ENCODE measurements at places on chromosomes 2 and 18. TPM values are rescaled to one million over a fixed set of nuclear protein-coding genes. Genes with fewer than 3 reads are reported as not detected.

HOXD9 gene
- polyA plus RNA-seq = not detected

DNA sequence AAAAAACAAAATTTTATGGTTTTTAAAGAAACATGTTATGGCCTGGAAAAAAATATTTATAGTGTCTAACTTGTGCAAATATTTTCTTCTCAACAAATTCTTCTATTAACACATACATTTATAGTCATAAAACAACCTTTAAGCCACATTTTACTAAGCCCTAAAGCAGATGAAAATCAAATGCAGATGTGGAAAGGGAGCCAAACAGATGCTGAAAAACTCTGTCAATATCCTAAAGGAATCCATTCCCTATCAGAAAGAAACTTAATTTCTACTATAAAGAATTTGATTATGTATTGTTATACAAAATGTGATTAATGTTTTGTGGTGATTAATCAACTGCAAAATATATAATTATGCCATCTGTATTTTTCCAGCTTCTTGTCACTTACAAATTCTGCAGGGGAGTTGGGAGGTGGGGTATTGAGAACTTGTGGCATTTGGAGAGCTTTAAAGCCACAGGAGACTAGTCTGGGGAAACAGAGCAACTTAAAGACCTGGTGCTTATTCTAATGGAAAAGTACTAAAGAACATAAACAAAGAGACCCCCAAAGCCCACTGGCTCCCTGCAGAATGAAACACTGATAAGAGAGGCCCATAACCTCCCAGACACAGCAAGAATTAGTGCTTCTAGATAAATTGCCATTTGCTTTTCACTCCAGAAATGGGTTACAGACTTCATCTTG, 1721.0 kb upstream of the PIK3C3 start:
- no peak for DNase-seq

DNAH7 gene
- polyA plus RNA-seq = 0.69 TPM

LYPD6 gene
- polyA plus RNA-seq = not detected

DNA sequence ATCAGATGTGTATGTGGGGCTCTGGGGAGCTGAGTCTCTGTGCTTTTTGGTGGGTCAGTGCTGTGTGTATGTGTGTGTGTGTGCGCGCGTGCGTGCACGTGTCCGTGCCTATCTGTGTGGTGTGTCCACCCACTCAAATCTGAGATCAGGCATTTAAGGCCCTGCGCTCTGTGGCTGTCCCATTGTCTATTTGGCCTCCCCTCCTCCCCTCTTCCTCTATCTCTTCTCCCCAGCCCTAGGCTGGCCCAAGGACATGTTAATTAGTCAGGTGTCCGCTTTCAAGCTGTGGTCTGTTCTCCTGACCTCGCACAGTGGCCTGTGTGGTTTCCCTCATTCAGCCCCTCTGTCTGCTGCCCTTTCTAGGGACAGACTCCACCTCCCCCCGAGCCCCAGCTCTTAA, 136.4 kb downstream of the DYSF start:
- DNase-seq = no peak

DNA sequence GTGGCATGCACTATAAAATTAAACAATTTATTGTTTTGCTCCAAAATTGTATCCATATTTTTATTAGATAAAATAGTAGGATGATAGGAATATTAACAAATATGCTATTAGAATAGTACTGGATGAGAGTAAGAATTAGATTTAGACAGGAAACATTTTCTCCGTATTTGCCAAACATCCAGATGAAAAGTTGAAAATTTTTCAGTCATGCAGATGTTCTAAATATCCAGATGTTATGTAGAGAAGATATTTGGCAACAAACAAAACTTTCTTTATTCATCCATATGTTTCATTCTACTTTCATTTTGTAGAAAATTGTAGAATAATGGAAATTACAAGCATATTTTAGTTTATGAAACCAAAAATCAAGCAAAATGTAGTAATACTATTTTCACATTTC, 45.2 kb upstream of the NEUROD1 start:
- DNase-seq = no peak

DNA sequence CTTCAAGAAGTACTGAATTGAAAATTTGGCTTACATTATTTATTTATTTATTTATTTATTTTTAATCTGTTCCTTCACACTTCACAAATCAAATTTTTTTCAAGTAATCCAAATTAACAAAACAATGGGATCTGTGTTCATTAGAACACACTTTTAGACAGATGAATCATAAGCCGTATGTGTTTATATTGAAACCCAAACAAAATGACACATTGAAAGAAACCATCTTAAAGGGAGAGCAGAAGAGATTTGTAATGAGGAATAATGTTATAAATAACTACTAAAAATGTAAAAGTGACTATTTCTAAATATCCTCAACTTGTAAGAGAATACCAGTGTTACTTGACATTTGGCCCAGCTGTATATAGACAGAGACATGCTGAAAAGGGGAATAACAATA, 991.0 kb upstream of the CHAC2 start:
- no peak for DNase-seq

DNA sequence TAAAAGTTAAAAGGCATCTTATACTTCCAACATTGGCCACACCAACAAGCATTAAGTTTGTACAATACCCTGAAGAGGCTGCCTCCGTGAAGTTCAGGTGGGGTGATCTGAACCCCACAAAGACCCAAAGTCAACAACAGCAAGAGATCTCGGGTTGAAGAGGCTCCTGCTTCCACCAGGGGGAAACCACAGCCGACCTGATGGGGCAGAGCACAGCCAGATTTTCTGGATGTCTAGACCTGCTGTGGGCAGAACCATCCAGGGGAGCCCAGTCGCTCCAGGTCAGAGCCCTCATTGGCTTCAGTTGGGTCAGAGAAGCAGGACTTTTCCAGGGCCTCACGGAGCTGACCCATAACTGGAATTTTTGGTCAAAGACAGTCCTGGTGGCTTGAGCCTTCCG, 66.5 kb upstream of the ACKR3 start:
- no peak for DNase-seq

G6PC2 gene
- not detected for polyA plus RNA-seq

DNA sequence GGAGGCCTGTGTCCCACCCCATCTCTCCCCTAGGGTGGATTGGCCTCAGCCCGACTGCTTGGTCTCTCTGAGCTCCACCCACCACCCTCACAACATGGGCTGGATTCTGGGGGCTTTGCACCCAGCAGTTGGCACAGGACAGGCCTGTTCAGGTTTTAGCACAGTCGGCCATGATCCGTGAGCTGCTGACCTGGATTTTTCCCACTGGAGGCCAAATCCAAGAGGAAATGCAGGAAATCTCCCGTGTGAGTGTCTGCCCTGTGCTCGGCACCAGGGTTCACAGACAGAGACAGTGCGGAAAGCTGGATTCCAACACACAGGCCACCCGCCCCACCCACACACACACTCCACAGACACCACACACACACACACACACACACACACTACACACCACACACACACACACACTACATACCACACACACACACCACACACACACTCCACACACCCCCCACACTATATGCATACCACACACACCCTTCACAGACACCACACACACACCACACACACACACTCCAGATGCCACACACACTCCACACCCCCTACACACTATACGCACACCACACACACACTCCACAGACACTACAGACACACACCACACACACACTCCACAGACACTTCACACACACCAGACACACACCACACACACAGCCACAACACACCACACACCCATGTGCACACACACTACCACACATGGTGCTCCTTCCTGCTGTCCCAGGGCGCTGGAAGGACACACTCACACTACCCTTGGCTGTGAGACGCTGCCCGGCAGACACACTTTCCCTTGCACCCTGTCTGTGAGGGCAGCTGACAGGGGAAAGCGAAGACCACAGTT, 14.1 kb downstream of the MBP start:
- no peak for DNase-seq

KIF1A gene
- not detected for polyA plus RNA-seq

- DNase-seq = no peak
These were observed 47.8 kb upstream of the CREB1 start for GRCh38 chr2:207481924-207482323.

GRCh38 chr2:158658396-158658795, 136.7 kb upstream of the DAPL1 start:
- DNase-seq = no peak

GRCh38 chr2:152339556-152340286, 4.7 kb downstream of the FMNL2 start:
- no peak for DNase-seq

DNA sequence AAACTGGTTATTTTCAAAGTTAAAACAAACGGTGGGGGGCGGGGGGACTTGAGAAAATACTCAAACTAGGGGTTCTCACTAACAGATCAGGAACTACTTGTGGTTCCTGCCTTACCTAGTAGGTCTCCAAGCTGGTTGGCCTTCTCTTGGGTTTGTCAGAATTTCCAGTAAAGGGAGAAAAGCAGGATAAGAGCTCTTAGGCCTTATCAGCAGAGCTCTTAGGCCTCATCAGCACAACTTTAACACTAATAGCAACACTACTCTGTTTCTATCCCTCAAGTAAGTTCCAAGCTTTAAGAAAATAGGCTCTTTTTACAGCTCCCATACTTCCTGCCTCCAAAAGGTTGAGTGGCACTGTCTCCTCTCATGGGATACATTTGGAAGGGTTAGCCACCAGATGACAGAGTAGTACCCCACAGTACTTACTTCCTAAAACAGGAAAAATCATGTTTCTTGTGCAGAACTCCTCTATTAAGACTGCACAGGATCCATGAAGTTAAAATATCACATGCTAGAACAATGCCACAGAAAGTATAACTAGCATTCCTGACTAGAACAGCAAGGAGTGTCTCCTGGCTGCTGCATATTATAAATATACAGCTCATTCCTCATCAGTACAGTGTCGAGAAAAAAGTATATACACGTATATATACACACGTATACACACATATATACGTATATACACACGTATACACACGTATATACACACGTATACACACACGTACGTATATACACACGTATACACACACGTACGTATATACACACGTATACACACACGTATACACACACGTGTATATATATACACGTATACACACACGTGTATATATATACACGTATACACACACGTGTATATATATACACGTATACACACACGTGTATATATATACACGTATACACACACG, 6.1 kb downstream of the FBXO11 start:
- no peak for DNase-seq

DNA sequence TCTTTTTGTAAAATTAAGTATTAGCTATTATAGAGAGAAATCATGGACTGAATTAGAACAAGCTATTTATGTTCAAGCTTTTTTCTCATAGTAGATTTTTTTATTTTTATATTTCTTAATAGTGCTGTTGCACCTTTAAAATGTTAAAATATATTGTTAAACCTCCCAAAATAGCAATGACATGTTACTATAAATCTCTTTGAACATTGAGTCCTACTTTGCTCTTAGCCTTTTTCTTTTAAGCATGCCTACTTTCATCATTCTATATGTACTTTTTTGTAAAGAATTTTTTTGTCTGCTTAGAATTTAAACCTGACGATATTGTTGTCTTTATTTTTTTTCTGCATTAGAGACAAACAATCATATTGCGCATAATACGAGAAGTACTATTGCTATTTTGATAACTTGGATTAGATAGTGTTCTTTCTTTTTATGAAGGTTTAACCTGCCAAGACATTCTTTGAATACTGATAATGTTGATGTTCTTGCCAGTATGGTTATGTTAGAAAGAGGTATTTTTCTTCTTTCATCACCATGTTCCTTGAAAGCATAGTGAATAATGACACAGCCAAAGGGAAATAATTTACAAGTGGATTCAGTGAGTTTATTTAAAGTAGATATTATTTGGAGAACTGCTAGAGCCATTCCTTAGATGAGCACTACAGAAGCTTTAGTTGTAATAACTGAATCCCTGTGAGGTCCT, 40.6 kb downstream of the PMS1 start:
- DNase-seq = no peak

- DNase-seq = no peak
These were observed 46.5 kb downstream of the EFEMP1 start for GRCh38 chr2:55877087-55877436.

- no peak for DNase-seq
These were observed 9.5 kb downstream of the INPP1 start for GRCh38 chr2:190352668-190353536.

- no peak for DNase-seq
These were observed 50.2 kb downstream of the UNC80 start for GRCh38 chr2:209821806-209822205.

DSG3 gene
- not detected for polyA plus RNA-seq

BMP10 gene
- polyA plus RNA-seq = not detected

SGO2 gene
- 6.1 TPM for polyA plus RNA-seq

- DNase-seq = peak; percentile 29
These were observed 3.5 kb downstream of the NDUFA10 start for GRCh38 chr2:240021488-240022104.

TMEM200C gene
- not detected for polyA plus RNA-seq

DNA sequence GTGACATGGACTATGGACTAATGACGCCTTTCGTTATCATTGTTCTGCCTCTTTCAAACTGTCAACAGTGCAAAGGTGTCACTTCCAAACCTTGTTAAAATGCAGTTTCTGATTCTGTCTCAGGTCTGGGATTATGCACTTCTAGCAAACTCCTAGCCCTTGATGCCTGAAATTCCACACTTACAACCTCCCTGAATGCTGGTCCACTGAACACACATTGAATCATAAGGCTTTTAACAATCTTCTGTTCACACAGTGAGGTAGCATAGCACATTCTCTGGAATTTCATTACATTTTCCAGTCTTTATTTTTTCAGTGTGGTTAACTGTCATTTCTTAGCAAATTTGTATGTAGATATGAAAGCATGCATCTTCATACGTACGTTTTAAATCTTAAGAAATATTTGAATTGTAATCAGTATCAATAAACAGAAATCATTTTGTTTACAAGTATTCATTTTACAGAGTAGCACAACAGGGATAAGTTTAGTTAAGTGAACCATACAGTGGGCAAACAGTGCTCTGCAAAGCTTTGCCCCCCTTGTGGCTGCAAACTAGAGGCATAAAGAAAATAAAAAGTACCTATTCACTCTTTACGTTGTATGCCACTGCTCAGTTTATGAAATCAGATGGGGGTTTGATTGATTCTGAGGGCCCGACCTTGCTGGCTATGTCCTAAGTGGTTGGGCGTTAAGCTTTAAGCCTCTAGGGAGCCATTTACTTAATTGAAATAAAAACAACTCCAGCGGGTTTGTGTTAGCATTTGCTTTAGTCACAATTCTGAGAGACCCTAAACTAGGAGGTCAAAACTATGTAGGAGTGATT, 250.8 kb downstream of the LRRTM1 start:
- no peak for DNase-seq

- peak; percentile 68 for DNase-seq
These were observed 1.6 kb upstream of the PSTPIP2 start for GRCh38 chr18:46073474-46074331.

GRCh38 chr2:52695731-52696130, 1071.9 kb upstream of the CHAC2 start:
- DNase-seq = no peak

EDAR gene
- not detected for polyA plus RNA-seq

POTEJ gene
- not detected for polyA plus RNA-seq

- no peak for DNase-seq
These were observed 208.1 kb upstream of the RASGRP3 start for GRCh38 chr2:33268246-33268831.

- DNase-seq = no peak
These were observed 177.4 kb downstream of the CD226 start for GRCh38 chr18:69770238-69770637.

Data from immature natural killer cell (primary cell).